ENCODE measurements at places on chromosomes 13 and 19. TPM values are rescaled to one million over a fixed set of nuclear protein-coding genes. Genes with fewer than 3 reads are reported as not detected.

The GNA15 gene
- 48.3 TPM for total RNA-seq

The PNMA8B gene
- under 0.01 TPM for total RNA-seq

The IQCN gene
- total RNA-seq: 7.7 TPM

The CASP14 gene
- total RNA-seq: not detected

The ZNF579 gene
- 2.7 TPM for total RNA-seq

The MAB21L1 gene
- not detected for total RNA-seq

The SERPINE3 gene
- total RNA-seq: 0.10 TPM

The POSTN gene
- 0.10 TPM for total RNA-seq

The BRME1 gene
- 0.10 TPM for total RNA-seq
